ENCODE measurements at places on chromosomes 4 and X. TPM values are rescaled to one million over a fixed set of nuclear protein-coding genes. Genes with fewer than 3 reads are reported as not detected.

- H3K27me3 ChIP-seq, result no peaks in the 10 kb centered on the region
- no peak overlapping the region for H3K27ac ChIP-seq
- peaks cover 16% of the 10 kb centered on the region for H3K4me1 ChIP-seq
- no peaks in the 10 kb centered on the region for H3K36me3 ChIP-seq
- DNase-seq, result no peak
Observed at GRCh38 chr4:83392562-83392961, 57.9 kb upstream of the HPSE start.

DNA sequence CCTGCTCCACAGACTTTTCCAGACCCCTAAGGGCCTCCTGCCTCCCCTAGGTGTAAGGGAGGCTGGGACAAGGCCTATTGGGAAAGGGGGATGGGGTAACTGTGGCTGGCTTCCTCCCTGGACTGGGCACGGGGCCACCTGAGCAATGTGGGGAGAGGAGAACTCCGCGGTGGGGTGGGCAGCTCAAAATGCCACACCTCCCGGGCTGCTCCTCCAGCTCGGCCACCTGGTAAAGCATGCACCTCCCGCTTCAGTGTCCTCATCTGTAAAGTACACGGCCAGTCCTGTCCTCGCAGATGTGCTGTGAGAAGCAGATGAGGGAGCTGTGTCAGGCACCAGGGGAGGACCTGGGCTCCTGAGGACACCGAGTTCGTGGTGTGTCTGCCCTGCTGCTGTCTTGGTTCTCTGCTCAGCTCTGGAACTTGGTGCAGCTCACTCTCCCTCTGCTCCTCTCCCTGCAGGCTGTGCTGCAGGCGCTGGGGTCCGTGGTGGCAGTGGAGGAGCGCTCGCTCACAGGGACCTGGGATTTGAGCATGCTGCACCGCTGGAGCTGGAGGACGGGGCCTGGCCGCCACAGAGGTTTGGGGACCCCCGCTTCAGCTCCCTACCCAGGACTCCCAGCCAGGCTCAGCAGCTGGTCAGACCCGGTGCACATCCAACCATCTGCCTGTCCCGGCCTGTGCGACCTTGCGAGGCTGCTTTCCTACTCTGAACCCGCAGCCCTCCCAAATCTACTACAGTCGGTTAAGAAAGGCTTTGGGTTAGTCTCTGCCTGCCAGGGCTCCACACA lies 20.8 kb upstream of the MRFAP1 start:
- no peak overlapping the region for H3K27ac ChIP-seq
- no peaks in the 10 kb centered on the region for H3K27me3 ChIP-seq
- no peaks in the 10 kb centered on the region for H3K4me1 ChIP-seq
- H3K4me3 ChIP-seq, result no peak overlapping the region
- H3K36me3 ChIP-seq, result peaks cover 3% of the 10 kb centered on the region

- H3K4me3 ChIP-seq, result no peak overlapping the region
- no peaks in the 10 kb centered on the region for H3K27me3 ChIP-seq
- H3K27ac ChIP-seq, result no peak overlapping the region
Observed at GRCh38 chr4:83388313-83388676, 53.6 kb upstream of the HPSE start.

DNA sequence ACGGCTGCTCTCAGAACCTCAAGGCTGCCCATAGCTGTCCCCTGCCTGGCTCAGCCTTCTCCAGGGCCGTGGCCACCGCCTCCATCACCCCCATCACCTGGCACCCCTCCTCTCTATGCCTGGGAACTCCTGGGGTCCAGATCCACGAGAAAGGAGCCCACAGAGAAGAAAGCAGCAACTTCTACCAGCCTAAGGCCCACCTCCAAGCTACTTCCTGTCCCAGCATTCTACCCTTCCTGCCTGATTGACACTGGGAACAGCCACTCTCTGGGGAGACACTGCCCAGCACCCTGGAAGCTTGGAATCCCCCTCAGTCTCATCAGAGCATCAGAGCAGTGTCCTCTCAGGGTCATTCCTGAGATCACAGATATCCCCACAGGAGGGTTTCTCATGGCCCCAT lies 36.9 kb upstream of the PROM1 start:
- peaks cover 7% of the 10 kb centered on the region for H3K27me3 ChIP-seq
- H3K4me3 ChIP-seq, result no peak overlapping the region

The RBM47 gene
- 6.8 TPM for polyA plus RNA-seq

- H3K27ac ChIP-seq, result no peak overlapping the region
- no peaks in the 10 kb centered on the region for H3K36me3 ChIP-seq
- no peaks in the 10 kb centered on the region for H3K4me1 ChIP-seq
- no peak for DNase-seq
- H3K4me3 ChIP-seq, result no peak overlapping the region
Observed at GRCh38 chr4:87185146-87185870, 35.1 kb downstream of the KLHL8 start.

GRCh38 chrX:75989806-75990590 lies 182.9 kb upstream of the PBDC1 start:
- no peaks in the 10 kb centered on the region for H3K36me3 ChIP-seq
- H3K27ac ChIP-seq, result no peak overlapping the region
- H3K4me3 ChIP-seq, result no peak overlapping the region
- no peaks in the 10 kb centered on the region for H3K4me1 ChIP-seq

DNA sequence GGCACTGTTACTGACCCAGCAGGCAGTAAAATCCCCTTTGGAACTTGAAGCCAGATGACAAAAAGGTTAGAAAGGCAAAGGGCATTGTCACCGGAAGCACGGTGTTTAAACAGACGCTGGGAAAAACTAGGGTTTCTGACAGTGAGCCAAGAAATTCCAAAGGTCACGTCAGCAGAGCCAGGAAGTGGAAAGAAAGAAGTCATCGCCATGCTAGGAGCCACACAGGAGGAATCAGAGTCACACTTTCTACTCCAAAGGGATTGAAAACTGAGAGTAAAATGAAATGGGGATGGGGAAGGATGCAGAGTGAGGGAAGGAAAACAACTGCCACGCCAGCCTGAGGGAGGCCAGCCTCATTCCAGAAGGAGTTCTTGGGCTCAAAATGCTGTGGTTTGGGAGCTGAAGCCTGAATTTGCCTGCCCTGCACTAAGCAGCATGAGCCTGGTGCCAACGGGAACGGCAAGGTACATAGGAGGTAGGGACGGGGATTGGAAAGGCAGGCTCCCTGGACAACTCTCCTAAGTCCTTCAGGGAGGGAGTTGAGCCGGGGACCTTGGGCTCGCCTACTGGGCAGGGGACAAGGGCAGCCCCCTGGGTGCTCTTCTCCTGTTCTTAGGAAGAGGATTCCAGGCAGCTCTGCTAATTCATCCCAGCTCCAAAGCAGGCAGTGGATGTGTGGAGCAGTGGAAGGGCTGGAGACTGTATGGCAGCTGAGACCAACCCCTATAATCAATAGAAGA lies 66.8 kb downstream of the SOWAHB start:
- H3K4me3 ChIP-seq, result no peak overlapping the region
- H3K36me3 ChIP-seq, result no peaks in the 10 kb centered on the region
- H3K4me1 ChIP-seq, result no peaks in the 10 kb centered on the region
- H3K27me3 ChIP-seq, result no peaks in the 10 kb centered on the region
- H3K27ac ChIP-seq, result no peak overlapping the region

The SLC34A2 gene
- not detected for polyA plus RNA-seq

The GAGE12E gene
- not detected for polyA plus RNA-seq

GRCh38 chr4:109126856-109127255 lies 175.6 kb downstream of the COL25A1 start:
- no peaks in the 10 kb centered on the region for H3K4me1 ChIP-seq
- no peaks in the 10 kb centered on the region for H3K36me3 ChIP-seq
- H3K27me3 ChIP-seq, result no peaks in the 10 kb centered on the region
- H3K4me3 ChIP-seq, result no peak overlapping the region
- no peak overlapping the region for H3K27ac ChIP-seq

- no peaks in the 10 kb centered on the region for H3K4me1 ChIP-seq
- H3K27me3 ChIP-seq, result no peaks in the 10 kb centered on the region
- H3K4me3 ChIP-seq, result no peak overlapping the region
- H3K27ac ChIP-seq, result no peak overlapping the region
Observed at GRCh38 chrX:85922821-85923220, 124.5 kb downstream of the CHM start.

DNA sequence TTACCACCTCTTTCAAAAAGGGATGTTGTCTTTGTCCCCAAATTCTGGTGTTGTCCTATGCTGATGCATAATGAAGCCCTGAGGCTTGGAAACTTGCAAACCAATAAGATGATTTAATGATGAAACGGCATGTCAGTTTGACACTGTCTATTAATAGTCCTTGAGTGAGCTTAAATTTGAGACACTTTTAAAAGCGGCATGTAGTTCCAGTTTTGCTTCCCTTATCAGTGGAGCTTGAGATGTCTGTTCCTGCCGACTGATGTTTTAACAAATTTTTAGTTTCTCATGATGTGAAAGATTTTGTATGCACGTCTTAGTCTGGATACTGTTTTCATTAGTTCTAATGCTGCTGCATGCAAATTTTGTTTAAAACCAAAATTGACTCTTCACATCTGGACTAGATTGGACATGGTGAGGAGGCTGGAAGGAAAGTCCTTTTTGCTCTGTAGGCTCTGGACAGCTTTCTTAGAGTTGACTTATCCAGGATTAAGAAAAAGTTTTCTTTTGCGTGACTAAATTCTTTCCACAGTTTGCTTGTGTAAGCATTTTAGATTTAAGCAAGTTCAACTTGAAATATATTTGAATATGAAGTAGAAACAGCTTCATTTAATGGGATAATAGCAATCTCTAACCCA lies 11.7 kb downstream of the C1GALT1C1 start:
- no peak for DNase-seq
- H3K4me1 ChIP-seq, result no peaks in the 10 kb centered on the region
- no peak overlapping the region for H3K27ac ChIP-seq
- H3K4me3 ChIP-seq, result no peak overlapping the region
- H3K27me3 ChIP-seq, result no peaks in the 10 kb centered on the region

- H3K4me3 ChIP-seq, result no peak overlapping the region
- H3K36me3 ChIP-seq, result no peaks in the 10 kb centered on the region
- no peak for DNase-seq
- peaks cover 4% of the 10 kb centered on the region for H3K4me1 ChIP-seq
- no peak overlapping the region for H3K27ac ChIP-seq
Observed at GRCh38 chr4:73275318-73275654, 16.7 kb upstream of the ANKRD17 start.

DNA sequence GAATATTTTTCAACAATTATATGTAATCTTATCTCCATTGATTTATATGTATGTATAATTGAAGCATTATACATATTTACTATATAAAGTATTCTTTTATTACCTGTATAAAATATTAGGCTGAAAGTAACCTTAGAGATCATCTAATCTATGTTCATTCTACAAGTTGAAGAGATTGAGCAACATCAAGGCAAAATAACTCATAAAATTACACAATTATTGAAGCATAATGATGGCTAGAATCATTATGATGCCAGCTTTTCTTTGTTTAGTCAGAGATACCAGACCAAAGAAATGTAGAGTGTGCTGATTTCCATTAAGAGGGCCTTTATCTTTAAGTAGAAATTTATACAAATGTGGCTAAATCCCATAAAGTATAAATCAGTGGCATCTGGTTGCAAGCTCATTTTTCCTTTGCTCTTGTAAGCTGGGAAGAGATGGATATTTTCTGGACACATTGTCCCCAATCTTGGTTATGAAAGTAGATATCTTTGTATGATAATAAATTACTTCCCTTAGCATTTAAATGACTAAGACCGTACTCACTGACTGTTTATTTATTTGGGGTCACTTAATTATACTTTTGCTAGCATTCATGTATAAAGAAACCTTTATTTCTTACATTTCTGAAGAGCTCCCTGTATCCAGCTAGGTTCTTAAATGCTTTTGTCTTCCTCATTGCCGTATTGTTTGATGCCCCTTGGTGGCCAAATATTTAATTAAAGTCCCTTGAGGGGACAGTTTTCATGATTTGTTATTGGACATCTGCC lies 339.8 kb downstream of the PCDH7 start:
- no peak for DNase-seq
- H3K4me1 ChIP-seq, result no peaks in the 10 kb centered on the region
- no peaks in the 10 kb centered on the region for H3K27me3 ChIP-seq
- no peaks in the 10 kb centered on the region for H3K36me3 ChIP-seq

The CSAG2 gene
- polyA plus RNA-seq, result not detected

DNA sequence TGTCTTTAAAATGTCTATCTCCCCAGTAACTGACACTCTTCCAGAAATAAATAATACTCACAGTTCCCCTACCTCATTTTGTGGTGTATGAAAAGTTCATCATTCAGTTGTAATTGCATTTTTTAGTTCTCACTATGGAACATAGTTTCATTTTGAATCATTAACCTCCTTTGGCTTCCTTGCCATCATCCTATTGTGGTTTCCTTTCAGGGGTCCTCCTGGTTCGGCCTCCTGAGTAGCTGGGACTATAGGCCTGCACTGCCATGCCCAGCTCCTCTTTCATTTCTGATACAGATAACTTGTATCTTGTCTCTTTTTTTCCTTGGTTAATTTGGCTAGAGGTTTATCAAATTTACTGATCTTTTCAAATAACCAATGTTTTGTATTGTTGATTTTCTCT lies 23.1 kb upstream of the BLTP1 start:
- H3K27me3 ChIP-seq, result peaks cover 2% of the 10 kb centered on the region
- no peak overlapping the region for H3K4me3 ChIP-seq
- H3K36me3 ChIP-seq, result no peaks in the 10 kb centered on the region
- H3K27ac ChIP-seq, result no peak overlapping the region

GRCh38 chrX:47214435-47215077 lies 3.9 kb upstream of the CDK16 start:
- peaks cover 23% of the 10 kb centered on the region for H3K4me1 ChIP-seq
- DNase-seq, result no peak
- no peak overlapping the region for H3K27ac ChIP-seq

GRCh38 chr4:5973486-5974220 lies 44.6 kb downstream of the C4orf50 start:
- no peak overlapping the region for H3K27ac ChIP-seq
- H3K4me1 ChIP-seq, result no peaks in the 10 kb centered on the region
- H3K4me3 ChIP-seq, result no peak overlapping the region

- H3K27me3 ChIP-seq, result no peaks in the 10 kb centered on the region
- no peak overlapping the region for H3K4me3 ChIP-seq
- no peak for DNase-seq
- H3K36me3 ChIP-seq, result no peaks in the 10 kb centered on the region
- H3K4me1 ChIP-seq, result peaks cover 3% of the 10 kb centered on the region
Observed at GRCh38 chrX:134911348-134911747, 79.4 kb upstream of the SMIM10 start.

The VSIG1 gene
- 7.2 TPM for polyA plus RNA-seq

Measured in keratinocyte (primary cell).